ENCODE measurements at places on chromosomes 13 and 19. TPM values are rescaled to one million over a fixed set of nuclear protein-coding genes. Genes with fewer than 3 reads are reported as not detected.

The HIF3A gene
- 54.1 TPM for total RNA-seq

GRCh38 chr13:70732611-70733010 is 624.4 kb upstream of the KLHL1 start:
- no peak for DNase-seq
- H3K27ac ChIP-seq: no peak overlapping the region
- no peak overlapping the region for H3K4me3 ChIP-seq
- H3K4me1 ChIP-seq: no peaks in the 10 kb centered on the region

DNA sequence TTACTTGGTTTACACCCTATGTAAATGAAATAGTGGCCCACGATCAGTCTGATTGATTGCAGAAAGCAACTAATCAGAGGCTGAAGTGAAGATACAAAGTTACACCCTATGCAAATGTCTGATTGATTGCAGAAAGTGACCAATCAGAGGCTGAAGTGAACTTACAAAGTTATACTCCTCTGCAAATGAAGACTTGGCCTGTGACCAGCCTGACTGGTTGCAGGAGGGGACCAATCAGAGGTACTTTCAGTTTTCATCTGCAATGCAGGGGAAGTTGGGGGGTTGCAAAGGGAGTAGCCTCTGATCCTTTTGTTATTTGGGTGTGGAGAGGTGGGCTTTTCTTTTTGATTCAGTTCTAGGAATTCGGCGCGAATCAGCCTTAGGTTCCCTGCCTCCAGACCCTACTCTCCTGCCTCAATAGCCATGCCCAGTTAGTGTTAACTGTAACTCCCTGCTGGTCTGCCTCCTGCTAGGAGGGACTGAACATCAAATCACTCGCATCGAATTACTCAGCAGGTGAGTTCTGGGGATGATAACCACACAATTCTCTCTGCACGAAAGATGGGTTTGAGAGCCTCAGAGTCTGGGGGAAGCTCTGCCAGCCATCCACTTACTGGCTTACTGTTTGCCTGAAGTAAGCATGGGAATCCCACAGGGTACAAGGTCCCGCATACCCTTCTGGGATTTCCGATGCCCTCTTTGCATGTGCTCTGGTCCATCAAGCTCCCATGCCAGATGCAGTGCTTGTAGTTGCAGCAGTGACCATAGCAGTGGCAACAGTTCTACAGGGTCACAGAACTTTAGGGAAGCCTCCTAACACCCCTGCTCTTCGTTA is 7.5 kb downstream of the ARL11 start:
- no peaks in the 10 kb centered on the region for H3K36me3 ChIP-seq
- no peak for DNase-seq
- H3K27ac ChIP-seq: no peak overlapping the region
- no peak overlapping the region for H3K4me3 ChIP-seq
- H3K27me3 ChIP-seq: no peaks in the 10 kb centered on the region

DNA sequence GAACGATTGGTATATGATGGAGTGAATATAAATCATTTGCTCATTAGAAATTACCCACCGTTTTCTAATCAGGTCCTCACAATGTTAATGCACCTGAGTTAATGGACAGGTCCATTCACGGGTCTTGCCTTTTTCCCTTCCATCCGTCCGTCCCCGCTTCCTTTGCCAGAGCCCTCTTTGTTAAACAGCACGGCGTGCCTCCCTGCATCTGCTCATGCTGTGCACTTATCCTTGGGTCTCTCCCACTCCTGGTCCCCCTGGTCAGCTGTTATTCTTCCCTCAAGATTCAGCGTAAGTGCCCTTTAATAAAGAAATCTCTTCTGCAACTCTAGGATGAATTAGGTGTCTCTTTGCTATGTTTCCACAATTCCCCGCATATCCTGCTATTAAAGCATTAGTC is 324.5 kb downstream of the DNAJC15 start:
- H3K4me3 ChIP-seq: no peak overlapping the region
- no peaks in the 10 kb centered on the region for H3K4me1 ChIP-seq
- DNase-seq: no peak
- H3K36me3 ChIP-seq: no peaks in the 10 kb centered on the region
- H3K27ac ChIP-seq: no peak overlapping the region
- no peaks in the 10 kb centered on the region for H3K27me3 ChIP-seq

- no peak overlapping the region for H3K4me3 ChIP-seq
- H3K27ac ChIP-seq: no peak overlapping the region
- no peaks in the 10 kb centered on the region for H3K4me1 ChIP-seq
- no peaks in the 10 kb centered on the region for H3K27me3 ChIP-seq
- no peaks in the 10 kb centered on the region for H3K36me3 ChIP-seq
Observed at GRCh38 chr13:39051157-39051556, 12.9 kb downstream of the NHLRC3 start.

DNA sequence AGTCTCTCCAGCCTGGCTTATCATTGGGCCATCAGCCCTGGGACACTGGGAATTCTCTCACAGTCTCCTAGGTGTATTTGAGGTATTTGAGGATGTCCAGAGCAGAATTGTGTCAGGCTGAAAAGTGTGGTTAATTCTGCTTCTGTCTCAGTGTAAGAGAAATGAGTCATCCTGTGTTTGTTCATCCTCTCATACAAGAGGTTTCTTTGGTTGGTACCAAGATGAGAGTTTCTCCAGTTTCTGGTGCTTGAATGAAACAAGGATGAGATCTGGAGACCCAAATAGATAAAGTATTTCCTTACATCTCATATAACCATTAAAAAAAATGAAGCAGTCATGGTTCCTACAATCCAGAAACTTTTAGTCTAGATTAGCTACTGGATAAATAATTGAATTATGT is 7.7 kb downstream of the ZNF253 start:
- no peaks in the 10 kb centered on the region for H3K27me3 ChIP-seq
- no peak overlapping the region for H3K4me3 ChIP-seq
- no peak overlapping the region for H3K27ac ChIP-seq
- peaks cover 16% of the 10 kb centered on the region for H3K36me3 ChIP-seq
- H3K4me1 ChIP-seq: no peaks in the 10 kb centered on the region
- no peak for DNase-seq

DNA sequence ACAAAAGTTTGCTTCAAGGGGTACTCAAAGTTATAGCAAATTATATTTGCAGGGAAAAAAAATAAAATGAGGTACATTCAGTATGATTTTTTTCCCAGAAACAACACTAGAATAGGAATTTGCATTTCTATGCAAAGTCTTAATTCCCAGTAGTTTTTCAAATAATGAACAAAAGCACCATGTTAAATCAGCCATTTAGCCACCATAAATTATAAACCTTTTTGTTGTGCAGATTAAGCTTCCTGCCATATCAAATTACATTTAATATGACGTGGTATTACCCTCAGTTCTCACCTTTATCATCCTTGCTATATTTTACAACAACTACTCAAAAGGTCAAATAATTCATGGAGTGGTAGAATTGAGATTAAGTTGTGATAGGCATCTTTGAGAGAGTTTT is 136.6 kb upstream of the FRY start:
- no peak for DNase-seq
- H3K27ac ChIP-seq: no peak overlapping the region
- H3K4me3 ChIP-seq: no peak overlapping the region
- H3K36me3 ChIP-seq: no peaks in the 10 kb centered on the region
- no peaks in the 10 kb centered on the region for H3K4me1 ChIP-seq
- H3K27me3 ChIP-seq: no peaks in the 10 kb centered on the region

GRCh38 chr13:30072818-30073186 is 222.4 kb upstream of the UBL3 start:
- no peaks in the 10 kb centered on the region for H3K36me3 ChIP-seq
- no peak for DNase-seq
- H3K27ac ChIP-seq: peak overlapping the region; percentile 50
- H3K4me1 ChIP-seq: peaks cover 5% of the 10 kb centered on the region
- H3K4me3 ChIP-seq: no peak overlapping the region
- no peaks in the 10 kb centered on the region for H3K27me3 ChIP-seq

DNA sequence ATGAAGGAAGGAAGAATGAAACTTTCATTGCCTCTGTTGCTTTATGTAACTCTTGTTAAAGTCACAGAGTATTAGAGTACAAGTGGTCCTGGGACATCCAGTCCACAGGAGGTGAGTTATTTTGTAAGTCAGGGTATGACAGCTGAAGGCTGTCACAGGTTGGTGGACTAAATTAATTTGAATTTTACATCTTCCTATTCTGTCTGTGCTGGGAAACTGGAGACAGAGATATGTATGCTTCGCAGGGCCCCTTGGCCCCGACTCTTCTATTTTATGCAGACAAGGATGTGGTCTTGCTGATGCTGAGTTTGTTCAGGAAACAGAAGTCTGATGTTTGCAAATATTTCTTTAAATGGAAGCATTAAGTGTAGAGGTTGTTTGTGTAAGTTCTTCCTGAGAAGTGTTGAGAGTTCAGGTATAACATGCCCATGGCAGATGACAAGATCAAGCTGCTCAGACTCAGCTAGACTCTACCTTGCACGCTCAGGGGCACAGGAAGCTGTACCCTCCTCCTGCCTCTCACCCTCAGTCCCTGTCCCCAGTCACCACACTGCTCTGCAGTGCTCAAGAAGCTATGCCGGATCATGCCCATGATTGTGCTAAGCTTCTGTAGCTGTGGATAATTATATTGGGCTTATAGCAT is 23.4 kb downstream of the RASL11A start:
- H3K4me3 ChIP-seq: no peak overlapping the region
- H3K36me3 ChIP-seq: no peaks in the 10 kb centered on the region
- no peak overlapping the region for H3K27ac ChIP-seq
- H3K4me1 ChIP-seq: no peaks in the 10 kb centered on the region
- DNase-seq: no peak
- peaks cover 4% of the 10 kb centered on the region for H3K27me3 ChIP-seq

Measured in transverse colon (tissue), 4 donors.